ENCODE measurements at places on chromosomes 4 and X. TPM values are rescaled to one million over a fixed set of nuclear protein-coding genes. Genes with fewer than 3 reads are reported as not detected.

Gene MAGEA12
- total RNA-seq = not detected

Gene SPANXA1
- total RNA-seq = not detected

Gene FHDC1
- total RNA-seq = 2.4 TPM

Gene EPHA5
- 1.1 TPM for total RNA-seq

Gene EGFL6
- 0.14 TPM for total RNA-seq

Gene VCX3B
- not detected for total RNA-seq

Gene EGF
- total RNA-seq = 0.14 TPM

Gene AIMP1
- 32.7 TPM for total RNA-seq

Gene HSFX2
- not detected for total RNA-seq

Gene GAB1
- total RNA-seq = 36.0 TPM

Gene GAGE12F
- total RNA-seq = not detected

Gene ADGRG2
- 1.0 TPM for total RNA-seq

Gene RTL3
- 6.5 TPM for total RNA-seq

Gene ATP1B4
- total RNA-seq = not detected

Gene LGI2
- 52.3 TPM for total RNA-seq

Gene SMIM10
- total RNA-seq = 20.0 TPM

Gene POLR2B
- 68.4 TPM for total RNA-seq

Gene DDIT4L
- 4.4 TPM for total RNA-seq

Gene TLR10
- not detected for total RNA-seq

Gene PPEF2
- total RNA-seq = not detected

Gene MAPK10
- 30.5 TPM for total RNA-seq

Gene HSFX1
- 1.0 TPM for total RNA-seq

Gene IDUA
- 19.0 TPM for total RNA-seq

Gene JAKMIP1
- 0.14 TPM for total RNA-seq

Gene ARAP2
- 12.8 TPM for total RNA-seq

Gene LNX1
- 3.7 TPM for total RNA-seq

Gene TMEM271
- total RNA-seq = not detected

Gene SRPX
- total RNA-seq = 228 TPM

Gene DOK7
- total RNA-seq = not detected

Gene MFAP3L
- 5.7 TPM for total RNA-seq

Gene NUDT11
- 1.6 TPM for total RNA-seq

Gene ADRA2C
- total RNA-seq = 56.4 TPM

Gene SH3TC1
- total RNA-seq = 36.6 TPM

Gene TEX13C
- not detected for total RNA-seq

Gene SCFD2
- 17.5 TPM for total RNA-seq

Gene MAGEC1
- total RNA-seq = not detected

Gene SGMS2
- total RNA-seq = 66.8 TPM

Gene PRR32
- not detected for total RNA-seq

Gene ZNF630
- 3.4 TPM for total RNA-seq

Gene SSX4B
- not detected for total RNA-seq

Gene BANK1
- 12.4 TPM for total RNA-seq

Gene ALAS2
- 4.7 TPM for total RNA-seq

Gene SPANXC
- not detected for total RNA-seq

Gene USP17L15
- not detected for total RNA-seq

Measured in posterior vena cava (tissue), 2 donors.